ENCODE measurements at places on chromosomes 7 and 10. TPM values are rescaled to one million over a fixed set of nuclear protein-coding genes. Genes with fewer than 3 reads are reported as not detected.

The LRIT1 gene
- not detected for total RNA-seq

DNA sequence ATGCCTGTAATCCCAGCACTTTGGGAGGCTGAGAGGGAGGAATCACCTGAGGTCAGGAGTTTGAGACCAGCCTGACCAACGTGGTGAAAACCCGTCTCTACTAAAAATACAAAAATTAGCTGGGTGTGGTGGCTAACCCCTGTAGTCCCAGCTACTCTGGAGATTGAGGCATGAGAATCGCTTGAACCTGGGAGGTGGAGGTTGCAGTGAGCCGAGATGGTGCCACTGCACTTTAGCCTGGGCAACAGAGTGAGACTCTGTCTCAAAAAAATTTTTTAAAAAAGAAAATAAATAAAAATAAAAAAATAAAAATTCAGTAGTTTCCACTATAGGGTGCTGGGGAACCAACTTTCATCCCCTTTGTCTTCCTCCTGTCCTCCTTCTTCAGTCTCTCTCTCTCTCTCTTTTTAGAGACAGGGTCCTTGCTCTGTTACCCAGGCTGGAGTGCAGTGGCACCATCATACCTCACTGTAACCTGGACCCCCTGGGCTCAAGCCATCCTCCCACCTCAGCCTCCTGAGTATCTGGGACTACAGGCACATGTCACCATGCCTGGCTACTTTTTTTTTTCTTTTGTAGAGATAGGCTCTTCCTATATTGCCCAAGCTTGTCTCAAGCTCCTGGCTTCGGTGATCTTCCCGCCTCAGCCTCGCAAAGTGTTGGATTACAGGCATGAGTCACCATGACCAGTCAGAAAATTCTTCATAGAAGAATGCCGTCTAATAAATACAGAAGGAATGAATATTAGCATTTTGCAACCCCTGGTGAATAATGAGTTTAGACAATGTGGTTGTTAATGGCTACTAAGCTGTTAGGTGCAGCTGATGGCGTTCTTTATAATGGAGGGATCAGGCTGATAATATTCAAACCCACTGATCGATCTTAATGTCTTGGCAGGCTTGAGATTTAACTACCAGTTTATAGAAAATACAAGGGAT lies 20.6 kb downstream of the RBM20 start:
- H3K36me3 ChIP-seq: no peaks in the 10 kb centered on the region
- no peak overlapping the region for H3K4me3 ChIP-seq
- no peak for DNase-seq
- peaks cover 5% of the 10 kb centered on the region for H3K27me3 ChIP-seq
- no peak overlapping the region for H3K27ac ChIP-seq

- H3K27ac ChIP-seq: no peak overlapping the region
- no peak overlapping the region for H3K4me3 ChIP-seq
- no peaks in the 10 kb centered on the region for H3K36me3 ChIP-seq
These were observed 27.6 kb downstream of the COBL start for GRCh38 chr7:51288896-51289622.

GRCh38 chr10:70985824-70986622 lies 97.7 kb upstream of the PCBD1 start:
- no peaks in the 10 kb centered on the region for H3K27me3 ChIP-seq
- DNase-seq: peak; percentile 54
- H3K4me3 ChIP-seq: no peak overlapping the region
- H3K27ac ChIP-seq: no peak overlapping the region
- H3K4me1 ChIP-seq: no peaks in the 10 kb centered on the region

DNA sequence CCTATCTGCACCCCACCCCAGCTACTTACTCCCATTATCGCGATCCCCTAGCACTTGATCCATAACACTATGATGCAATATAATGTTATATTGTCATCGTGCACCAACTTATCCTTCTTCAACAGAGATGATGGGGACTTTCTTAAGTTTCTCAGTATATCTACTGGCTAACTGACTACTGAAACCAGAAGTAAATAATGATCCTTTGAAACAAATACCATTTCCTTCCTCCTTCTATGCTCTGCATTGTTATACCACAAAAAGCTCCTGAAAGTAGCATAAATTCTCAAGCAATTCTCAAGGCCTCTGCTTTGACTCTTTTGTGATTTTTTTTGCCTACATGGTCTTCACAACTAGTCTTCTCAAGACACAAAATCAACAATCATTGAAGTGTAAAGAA lies 68.9 kb downstream of the HTR7 start:
- H3K27me3 ChIP-seq: no peaks in the 10 kb centered on the region
- no peaks in the 10 kb centered on the region for H3K36me3 ChIP-seq
- no peak for DNase-seq
- H3K4me3 ChIP-seq: no peak overlapping the region
- 0 out of 2 replicates have a peak, but pooled peaks cover 2% of the 10 kb centered on the region for H3K4me1 ChIP-seq
- H3K27ac ChIP-seq: no peak overlapping the region

The OR13A1 gene
- 0.15 TPM for total RNA-seq

The DNAJC1 gene
- total RNA-seq: 11.2 TPM

GRCh38 chr10:114387784-114388183 lies 16.5 kb downstream of the AFAP1L2 start:
- no peak overlapping the region for H3K27ac ChIP-seq
- no peaks in the 10 kb centered on the region for H3K4me1 ChIP-seq
- no peaks in the 10 kb centered on the region for H3K36me3 ChIP-seq
- H3K27me3 ChIP-seq: no peaks in the 10 kb centered on the region
- no peak overlapping the region for H3K4me3 ChIP-seq

DNA sequence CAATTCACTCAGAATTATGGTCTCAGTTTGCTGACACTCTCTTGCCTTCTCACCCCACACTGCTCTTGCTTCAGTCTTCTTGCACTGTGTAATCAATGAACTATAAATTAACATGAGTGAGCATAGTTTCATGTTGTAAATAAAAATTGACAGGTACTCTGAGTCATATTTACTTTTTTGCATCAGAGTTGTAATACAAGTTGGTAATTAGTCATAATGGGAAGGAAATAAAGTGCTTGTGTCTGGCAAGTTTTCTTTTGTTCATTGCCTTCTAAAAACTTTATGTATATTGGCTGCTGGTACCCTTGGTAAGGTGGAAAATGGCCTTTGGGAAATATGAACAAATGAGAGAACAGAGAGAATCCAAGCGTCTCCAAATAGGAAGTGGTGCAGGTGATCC lies 169.3 kb upstream of the MAGI2 start:
- H3K27me3 ChIP-seq: no peaks in the 10 kb centered on the region
- no peaks in the 10 kb centered on the region for H3K4me1 ChIP-seq
- H3K4me3 ChIP-seq: no peak overlapping the region
- no peak for DNase-seq
- H3K27ac ChIP-seq: no peak overlapping the region

DNA sequence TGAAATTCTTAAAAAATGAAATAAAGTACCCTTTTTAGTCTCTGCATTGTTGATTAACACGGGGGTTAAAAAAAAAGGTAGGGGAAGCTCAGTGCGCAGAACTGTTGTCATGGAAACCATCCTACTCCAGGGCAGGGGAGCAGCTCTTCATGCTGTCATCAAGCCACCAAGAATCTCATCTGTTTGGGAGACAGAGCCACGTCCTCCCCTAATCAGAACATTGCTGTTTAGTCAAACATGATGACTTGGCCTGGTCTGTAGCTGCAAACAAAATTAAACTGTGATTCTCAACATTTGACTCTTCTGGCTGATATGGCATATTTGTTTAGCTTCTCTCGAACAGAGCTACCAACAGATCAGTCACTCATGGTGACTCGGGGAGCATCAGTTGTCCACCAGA lies 254.4 kb upstream of the KLF14 start:
- no peaks in the 10 kb centered on the region for H3K4me1 ChIP-seq
- H3K27me3 ChIP-seq: no peaks in the 10 kb centered on the region
- no peak for DNase-seq
- H3K27ac ChIP-seq: no peak overlapping the region

- no peak overlapping the region for H3K4me3 ChIP-seq
- DNase-seq: no peak
- no peaks in the 10 kb centered on the region for H3K27me3 ChIP-seq
- H3K36me3 ChIP-seq: no peaks in the 10 kb centered on the region
- no peaks in the 10 kb centered on the region for H3K4me1 ChIP-seq
These were observed 169.1 kb upstream of the MEOX2 start for GRCh38 chr7:15855525-15856109.

DNA sequence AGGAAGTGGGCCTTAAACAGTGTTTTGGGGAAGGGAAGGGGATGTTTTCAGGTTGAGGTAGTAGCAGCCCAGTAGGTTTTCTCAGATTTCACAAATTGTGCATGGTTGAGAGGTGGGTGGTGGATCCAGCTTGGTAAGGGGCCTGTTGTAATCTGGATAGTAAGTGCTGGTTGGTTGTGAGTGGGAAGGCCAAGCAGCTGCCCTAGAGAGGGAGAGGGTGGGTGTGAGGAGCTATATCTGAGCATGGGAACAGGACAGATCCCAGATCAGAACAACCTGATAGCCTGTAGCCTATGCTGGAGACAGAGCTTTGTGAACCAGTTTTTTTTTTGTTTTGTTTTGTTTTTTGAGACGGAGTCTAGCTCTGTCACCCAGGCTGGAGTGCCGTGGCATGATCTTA lies 53.9 kb upstream of the ZMIZ2 start:
- no peak for DNase-seq
- H3K36me3 ChIP-seq: peaks cover 59% of the 10 kb centered on the region
- H3K4me1 ChIP-seq: no peaks in the 10 kb centered on the region
- no peak overlapping the region for H3K4me3 ChIP-seq
- no peak overlapping the region for H3K27ac ChIP-seq

GRCh38 chr10:110415809-110416208 lies 81.9 kb upstream of the DUSP5 start:
- H3K36me3 ChIP-seq: no peaks in the 10 kb centered on the region
- no peaks in the 10 kb centered on the region for H3K27me3 ChIP-seq
- H3K4me3 ChIP-seq: no peak overlapping the region

The MMP21 gene
- total RNA-seq: not detected

DNA sequence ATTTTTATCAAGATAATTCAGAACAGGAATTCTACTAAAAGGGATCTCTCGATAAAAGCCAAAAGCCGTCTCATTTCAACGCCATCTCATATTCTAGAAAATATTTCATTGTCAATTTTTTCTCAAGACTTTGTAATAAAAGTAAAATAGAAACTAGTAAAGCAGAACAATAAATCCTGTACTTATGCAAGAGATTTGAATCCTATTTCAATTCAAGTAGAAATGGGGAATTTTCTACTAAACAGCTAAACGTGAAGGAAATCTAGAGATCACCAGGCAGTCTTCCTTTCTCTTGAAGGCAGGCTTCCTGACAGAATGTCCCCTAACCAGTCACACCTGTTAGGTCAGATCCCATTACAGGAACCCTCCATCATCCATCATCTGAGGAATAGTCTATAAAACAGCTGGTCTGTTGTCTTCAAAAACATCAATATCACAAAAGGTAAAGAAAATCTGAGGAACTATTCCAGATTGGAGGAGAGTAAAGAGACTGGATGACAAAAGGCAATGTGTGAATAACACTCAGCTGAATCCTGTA lies 23.7 kb downstream of the USP6NL start:
- no peak overlapping the region for H3K4me3 ChIP-seq
- DNase-seq: no peak
- H3K36me3 ChIP-seq: peaks cover 23% of the 10 kb centered on the region
- no peaks in the 10 kb centered on the region for H3K4me1 ChIP-seq

DNA sequence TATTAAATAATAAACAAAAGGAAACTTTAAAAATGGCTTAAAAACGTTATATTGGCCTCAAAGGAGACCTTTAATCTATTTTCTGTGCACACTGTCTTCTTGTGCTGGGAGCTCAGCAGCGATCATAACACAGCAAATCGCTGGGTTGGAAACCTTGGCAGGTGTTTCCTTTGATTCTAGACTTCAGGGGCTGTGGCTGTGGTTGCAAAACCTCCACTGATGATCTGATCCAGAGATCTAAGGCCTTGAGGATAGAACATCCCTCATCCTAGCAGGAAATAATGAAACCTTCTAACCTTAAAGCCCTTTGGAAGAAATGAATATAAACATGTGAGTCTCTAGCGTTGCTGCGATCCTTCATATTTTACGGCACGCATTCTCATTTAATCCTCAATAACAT lies 29.8 kb downstream of the CDHR3 start:
- H3K27me3 ChIP-seq: no peaks in the 10 kb centered on the region
- DNase-seq: no peak
- H3K36me3 ChIP-seq: 0 out of 3 replicates have a peak, but pooled peaks cover 2% of the 10 kb centered on the region
- H3K4me1 ChIP-seq: peaks cover 19% of the 10 kb centered on the region
- H3K27ac ChIP-seq: no peak overlapping the region
- H3K4me3 ChIP-seq: no peak overlapping the region

The ZNF467 gene
- total RNA-seq: 0.31 TPM

All from H9 (cell line).